Hematopoietic multipotent progenitor cell treated with erythropoietin and hydrocortisone succinate and interleukin-3 and kit ligand, for 8 days (in vitro differentiated cells): ENCODE measurements at places on chromosomes 7 and 10.
A peak's percentile ranks its signal among the peaks of the same experiment; 100 is the strongest.

DNA sequence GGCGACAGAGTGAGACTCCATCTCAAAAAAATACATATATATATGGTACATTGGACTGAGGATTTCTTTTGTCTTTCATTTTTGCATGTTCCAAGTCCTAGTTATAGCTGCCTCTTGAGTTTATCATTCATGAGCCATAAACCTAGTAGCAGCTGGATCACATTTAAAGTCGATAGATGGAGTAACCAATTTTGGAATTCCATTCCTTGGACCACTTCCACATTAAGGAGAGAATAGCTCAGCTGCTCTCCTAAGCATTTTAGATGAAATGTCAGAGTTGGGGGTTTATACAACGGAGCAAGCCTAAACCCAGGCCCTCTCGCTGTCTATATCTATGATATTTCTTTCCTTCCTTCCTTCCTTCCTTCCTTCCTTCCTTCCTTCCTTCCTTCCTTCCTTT lies 141.2 kb downstream of the LYZL1 start:
- no peak for DNase-seq

DNA sequence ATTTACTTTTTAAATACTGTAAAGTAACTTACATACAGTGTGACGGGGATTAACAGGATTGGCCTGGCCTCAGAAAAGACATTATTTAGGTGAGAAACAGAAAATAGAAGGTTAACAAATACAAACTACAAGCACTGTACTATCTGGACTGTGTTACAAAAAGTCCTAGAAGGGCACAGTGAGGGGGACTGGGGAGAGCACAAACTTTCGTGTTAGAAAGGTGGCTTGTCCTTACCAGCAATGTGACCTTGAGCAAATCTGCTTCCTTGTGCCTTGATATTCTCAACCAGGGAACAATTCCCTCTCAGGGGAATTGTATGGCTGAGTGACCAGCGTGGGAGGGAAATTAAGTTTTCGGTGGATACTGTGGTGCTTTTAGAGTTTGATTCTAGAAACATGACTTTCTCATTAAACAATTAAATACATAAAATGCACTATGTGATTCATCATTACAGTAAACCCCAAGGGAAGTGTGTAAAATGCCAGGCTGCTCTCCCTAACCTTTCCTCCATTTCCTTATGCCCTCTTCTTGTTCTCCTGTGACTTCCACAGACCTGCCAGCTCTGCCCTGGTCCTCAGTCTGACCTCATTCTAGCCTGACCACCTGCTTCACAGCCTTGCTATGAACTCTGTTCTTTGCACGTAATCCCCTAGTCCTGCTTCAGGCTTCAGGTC lies 57.7 kb downstream of the OSBPL3 start:
- DNase-seq = no peak

DNA sequence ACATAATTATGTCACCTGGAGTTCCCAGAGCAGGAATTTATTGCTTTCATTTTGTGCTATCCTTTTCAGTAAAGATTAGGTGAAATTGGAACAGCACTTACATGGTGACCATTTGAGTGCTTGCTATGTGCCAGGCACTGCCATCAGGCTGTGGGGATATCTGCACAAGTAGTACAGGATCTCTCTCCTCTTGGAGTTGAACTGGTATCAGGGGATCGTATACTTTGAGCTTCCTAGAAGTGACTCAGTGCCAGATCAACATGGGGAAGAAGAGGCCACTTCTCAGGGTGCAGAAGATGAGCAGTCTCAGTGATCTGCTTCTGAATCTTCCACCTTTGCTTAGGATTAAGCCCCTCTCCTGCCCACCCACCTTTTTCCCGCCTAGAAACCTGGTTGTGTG lies 29.5 kb downstream of the SGPL1 start:
- no peak for DNase-seq

- no peak for DNase-seq
Measured at GRCh38 chr10:108787932-108788331, 1135.4 kb downstream of the XPNPEP1 start.

GRCh38 chr7:82726038-82726800 lies 282.6 kb upstream of the CACNA2D1 start:
- no peak for DNase-seq

- no peak for DNase-seq
Measured at GRCh38 chr7:111568419-111568818, 6.1 kb upstream of the IMMP2L start.

- DNase-seq = peak; percentile 76
Measured at GRCh38 chr10:62038609-62039190, 137.2 kb downstream of the ARID5B start.

DNA sequence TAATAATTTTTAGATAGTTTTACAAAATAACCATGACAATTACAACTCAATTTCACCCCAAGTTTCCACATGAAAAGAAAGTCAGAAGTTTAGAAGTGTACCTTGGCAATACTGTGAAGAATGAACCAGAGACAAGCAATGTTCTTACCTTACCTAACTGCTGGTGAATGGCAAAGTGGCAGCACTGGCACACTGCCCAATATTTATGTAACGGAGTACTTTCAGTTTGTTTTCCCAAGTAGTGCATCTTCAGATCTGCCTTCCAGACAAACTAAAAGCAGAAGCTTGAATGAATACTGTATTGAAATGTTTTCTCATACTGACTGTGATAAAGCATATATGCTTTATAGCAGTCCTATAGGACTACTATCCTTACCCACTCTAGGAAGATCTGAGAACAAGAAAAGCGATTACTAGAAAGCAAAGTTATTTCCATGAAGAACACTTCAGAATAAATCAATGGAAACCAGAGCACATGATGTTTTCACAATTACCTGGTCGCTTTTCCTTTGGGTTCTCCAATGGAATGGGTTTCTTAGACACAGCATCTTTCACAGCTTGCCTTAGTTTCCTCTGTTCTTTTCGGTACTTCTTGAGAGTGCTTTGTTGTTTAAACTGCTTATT lies 1.5 kb downstream of the NOC3L start:
- DNase-seq = peak; percentile 73

GRCh38 chr7:47647181-47647917 lies 65.4 kb upstream of the TNS3 start:
- no peak for DNase-seq

DNA sequence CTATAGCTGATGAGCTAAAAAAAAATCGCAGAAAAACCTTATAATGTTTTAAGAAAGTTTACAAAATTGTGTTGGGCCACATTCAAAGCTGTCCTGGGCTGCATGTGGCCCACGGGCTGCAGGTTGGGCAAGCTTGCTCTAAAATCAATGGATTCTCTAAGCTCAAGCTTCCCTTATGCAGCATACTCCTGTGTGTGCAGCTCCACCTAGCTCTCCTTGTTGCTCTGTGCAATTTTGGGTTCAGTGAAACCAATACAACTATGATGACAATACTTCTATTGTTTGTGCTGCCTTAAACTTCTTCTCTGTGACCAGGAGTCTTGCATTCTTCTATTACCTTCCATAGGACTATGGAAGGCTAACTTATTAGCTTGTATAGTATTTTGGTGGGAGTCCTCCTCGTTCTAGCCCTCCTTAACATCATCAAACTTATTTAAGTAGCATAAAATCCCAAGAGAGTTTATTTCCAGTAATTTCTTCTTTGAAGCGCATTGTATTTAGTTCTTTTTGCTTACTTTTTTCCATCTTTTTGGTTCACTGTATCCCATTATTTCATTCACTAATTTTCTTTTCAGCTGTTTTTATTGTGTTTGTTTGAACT lies 170.9 kb upstream of the SMIM30 start:
- peak; percentile 45 for DNase-seq

- DNase-seq = no peak
Measured at GRCh38 chr10:110700947-110701616, 56.9 kb downstream of the RBM20 start.

- DNase-seq = no peak
Measured at GRCh38 chr7:494259-494687, 25.4 kb downstream of the PDGFA start.

DNA sequence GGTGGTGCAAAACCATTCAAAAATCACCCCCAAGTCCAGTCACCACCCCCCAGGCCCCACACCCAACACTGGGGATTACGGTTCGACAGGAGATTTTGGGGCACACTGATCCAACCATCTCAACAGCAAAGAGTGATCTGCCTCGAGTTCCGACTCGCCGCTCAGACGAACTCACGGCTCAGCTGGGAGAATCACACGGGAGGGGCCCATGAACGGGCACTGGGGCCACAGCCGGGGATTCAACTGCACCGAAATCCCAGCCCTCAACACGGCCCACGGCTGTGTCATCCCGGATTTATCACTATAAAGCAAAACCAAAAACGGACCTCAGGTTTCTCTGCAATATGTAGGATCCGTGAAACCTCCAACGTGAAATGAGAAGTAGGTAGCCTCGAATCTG lies 460.0 kb downstream of the DNAJB6 start:
- no peak for DNase-seq

GRCh38 chr7:50405221-50405620 lies 44.9 kb downstream of the FIGNL1 start:
- no peak for DNase-seq

GRCh38 chr7:12861070-12861469 lies 173.6 kb downstream of the ARL4A start:
- no peak for DNase-seq

DNA sequence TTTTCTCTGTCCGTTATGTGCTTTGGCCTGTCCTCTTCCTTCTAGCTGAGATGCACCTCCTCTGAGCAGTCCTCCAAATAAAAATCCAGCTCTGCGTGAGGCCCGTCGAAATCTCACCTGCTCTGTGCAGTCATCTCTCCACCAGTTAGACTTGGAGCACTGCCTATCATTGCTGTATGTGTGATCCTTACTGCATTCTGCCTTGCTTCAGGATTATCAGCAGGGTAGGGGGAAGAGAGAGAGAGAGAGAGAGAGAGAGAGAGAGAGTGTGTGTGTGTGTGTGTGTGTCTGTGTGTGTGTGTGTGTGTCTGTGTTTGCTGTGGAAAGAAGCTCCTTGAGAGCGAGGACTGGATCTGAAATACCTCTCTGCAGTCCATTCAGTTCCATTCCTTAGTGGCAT lies 129.4 kb downstream of the CCNY start:
- peak; percentile 26 for DNase-seq

DNA sequence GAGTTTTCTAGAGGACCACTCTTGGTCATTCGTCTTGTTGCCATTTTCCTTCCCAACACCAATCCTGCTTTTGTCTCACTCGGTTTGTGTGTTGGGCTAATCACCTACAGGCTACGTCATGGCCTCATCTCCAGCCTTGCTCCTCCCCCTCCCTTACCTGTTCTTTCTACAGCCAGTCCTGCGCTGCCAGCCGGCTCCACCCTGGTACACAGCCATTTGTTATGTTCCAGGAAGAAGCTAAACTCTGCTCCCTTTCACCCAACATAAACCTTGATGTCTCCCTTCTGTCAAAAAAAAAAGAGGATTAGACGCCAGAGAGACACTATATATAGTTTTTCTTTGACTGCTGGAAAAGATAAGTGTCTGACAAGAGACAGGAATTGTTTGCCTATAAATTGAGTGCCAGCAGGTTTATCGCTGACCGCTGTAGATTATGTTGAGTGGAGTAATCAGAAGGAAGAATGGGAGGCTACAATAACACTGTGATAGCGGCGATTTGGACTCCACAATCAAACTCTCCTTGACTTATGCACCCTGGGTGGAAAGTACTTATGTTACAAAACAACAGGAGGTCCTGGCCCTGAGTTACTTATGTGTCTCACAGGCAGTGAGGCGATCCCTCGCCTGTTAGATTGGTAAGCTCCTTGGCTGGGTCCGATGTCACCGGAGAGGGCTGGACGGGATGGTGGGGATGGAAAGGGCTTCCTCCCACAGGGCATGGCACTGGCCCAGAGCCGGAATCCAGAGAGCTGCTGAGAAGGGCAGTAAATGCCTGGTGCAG lies 171.3 kb upstream of the BMPER start:
- no peak for DNase-seq

GRCh38 chr10:118818621-118819221 lies 64.0 kb upstream of the CACUL1 start:
- DNase-seq = no peak

DNA sequence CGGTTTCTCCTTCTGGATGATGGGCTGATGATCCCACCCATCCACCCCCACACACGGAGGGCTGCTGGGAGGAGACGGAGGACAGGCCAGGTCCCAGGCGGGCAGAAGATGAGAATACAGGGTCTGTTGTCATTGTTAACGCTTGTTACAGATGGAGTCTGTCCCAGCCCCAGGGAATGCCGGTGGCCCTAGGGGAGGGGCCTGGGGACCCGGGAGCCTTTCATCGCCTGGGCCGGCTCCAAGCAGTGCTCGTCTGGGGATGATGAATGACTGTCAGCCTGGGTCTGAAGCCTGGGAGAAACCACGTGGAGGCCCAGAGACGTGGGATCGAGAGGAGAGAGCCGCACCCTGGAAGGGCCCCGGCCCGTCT lies 69.2 kb downstream of the UNCX start:
- DNase-seq = no peak

GRCh38 chr10:91061187-91061586 lies 140.3 kb upstream of the ANKRD1 start:
- DNase-seq = no peak

- DNase-seq = no peak
Measured at GRCh38 chr10:73088304-73088703, 8.4 kb downstream of the P4HA1 start.

- no peak for DNase-seq
Measured at GRCh38 chr7:76142861-76143260, 58.8 kb upstream of the SRRM3 start.
